Stimulated activated CD8-positive, alpha-beta memory T cell treated with anti-CD3 and anti-CD28 coated beads, Interleukin-4, amount 100 ng/mL, for 48 hours (primary cell): ENCODE measurements at places on chromosomes 4 and X.

DNA sequence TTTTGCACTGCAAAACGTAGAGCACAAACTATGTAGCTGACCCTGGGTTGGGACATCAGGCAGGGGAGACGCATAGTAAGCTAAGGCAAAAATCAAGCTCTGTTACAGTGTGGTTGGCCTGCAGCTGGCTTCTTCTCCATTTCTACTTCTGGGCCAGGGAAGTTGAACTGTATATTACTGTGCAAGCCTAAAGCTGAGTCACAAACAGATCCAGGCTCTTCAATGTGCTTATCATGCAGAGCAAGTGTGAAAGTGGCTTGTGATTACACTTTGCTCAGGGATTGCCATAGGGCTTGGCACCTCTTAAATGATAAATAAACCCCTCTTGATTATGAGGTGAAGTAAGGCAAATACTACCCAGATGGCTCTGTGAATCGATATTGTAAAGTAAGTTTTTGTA is 40.5 kb downstream of the CLDN34 start:
- no peak for DNase-seq

DNA sequence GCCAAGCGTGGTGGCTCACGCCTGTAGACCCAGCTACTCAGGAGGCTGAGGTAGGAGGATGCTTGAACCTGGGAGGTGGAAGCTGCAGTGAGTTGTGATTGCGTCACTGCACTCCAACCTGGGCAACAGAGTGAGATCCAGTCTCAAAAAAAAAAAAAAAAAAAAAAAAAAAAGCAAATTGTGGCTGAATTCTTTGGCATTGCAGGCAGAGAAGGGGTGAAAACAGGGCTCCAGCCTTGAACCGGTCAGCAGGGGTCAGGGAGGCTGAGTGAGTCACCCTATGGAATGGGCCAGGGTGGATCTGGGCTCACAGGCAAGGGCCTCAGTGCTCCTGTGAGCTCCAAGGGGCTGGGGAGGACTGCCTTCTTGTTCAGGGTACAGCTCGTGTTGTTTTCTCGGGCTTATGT is 13.2 kb upstream of the FAM3A start:
- no peak for DNase-seq

- no peak for DNase-seq
Observed at GRCh38 chr4:95638920-95639501, 90.2 kb upstream of the UNC5C start.

DNA sequence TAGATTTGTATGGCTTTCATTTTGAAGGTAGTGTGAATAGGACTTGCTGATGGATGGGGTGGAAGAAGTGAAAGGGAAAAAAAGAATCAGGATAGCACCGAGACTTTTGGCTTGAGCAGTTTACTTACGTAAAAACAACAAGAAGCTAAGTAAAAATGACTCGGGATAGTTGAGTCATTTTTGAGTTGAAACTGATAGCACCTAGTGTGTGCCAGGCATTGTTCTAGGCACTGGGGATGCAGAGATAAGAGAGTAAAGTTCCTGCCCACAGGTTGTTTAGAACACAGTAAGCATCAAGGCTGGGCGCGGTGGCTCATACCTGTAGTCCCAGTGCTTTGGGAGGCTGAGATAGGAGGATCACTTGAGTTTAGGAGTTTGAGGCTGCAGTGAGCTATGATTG is 34.7 kb downstream of the ADD1 start:
- peak; percentile 49 for DNase-seq

DNA sequence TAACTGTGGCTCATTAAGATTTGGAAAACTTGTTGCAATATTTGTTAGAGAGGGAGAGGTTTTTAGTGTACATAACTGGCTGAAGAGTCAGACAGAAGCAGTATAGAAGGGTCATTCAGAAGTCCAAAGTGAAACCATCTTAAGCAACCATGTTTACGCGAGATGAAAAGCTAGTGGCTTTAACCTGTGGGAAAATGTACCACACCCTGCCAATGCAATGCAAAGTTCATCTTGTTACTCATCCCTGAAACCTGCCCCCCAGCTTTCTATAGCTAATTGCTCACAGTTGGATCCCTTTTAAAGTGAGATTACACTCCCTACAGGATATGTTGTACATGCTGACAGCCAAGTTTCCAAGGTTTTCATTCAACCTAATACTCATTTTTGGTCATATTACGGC is 96.7 kb upstream of the RAPGEF2 start:
- no peak for DNase-seq

DNA sequence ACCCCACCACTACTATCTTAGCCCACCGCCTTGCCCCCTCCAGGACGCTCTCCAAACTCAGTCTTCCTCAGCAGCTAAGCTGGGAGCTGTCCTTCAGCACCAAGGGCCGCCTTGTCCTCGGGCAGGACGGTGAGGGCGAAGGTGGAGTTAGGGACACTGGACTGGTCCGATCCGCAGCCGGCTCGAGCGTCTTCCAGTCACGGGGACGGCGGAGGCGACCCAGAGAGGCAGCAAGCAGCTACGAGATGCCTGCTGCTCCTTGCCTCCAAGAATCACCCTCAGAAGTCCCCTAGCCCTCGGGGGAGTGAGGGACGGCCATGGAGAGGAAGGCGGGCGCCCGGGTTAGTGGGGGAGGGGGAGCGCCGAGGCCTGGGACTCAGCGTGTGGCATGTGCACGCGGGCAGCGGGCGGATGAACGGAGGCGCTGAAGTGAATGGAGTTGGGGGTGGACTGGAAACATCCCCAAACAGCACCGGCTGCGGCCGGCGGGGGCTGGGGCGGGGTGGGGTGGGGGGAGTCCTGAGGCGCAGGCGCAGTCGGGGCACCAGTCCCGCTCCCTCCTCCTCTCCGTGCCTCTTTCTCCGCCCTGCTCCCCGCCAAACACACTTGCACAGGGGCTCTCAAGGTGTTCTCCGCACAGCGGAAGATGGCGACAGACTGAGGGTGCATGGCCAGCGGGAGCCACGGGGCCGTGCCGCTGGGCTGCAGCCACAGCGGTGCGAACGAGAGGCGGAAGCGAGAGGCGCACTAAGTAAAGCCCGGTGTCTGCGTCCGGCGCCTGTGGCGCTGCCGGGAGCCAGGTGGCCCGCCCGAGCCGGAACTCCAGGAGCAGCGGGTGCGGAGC is at the start of gene NALF2:
TSS of gene NALF2 (plus strand) at position 545 of the 844 bp plus-strand sequence. CDS start 957 bp downstream, outside the sequence.
- peak; percentile 53 for DNase-seq

GRCh38 chrX:111431001-111431400 is 19.0 kb upstream of the DCX start:
- no peak for DNase-seq

- DNase-seq = no peak
Observed at GRCh38 chrX:140767646-140768045, 58.1 kb downstream of the LINC00632 start.

GRCh38 chrX:134880866-134881265 is 109.9 kb upstream of the SMIM10 start:
- DNase-seq = no peak
